ENCODE measurements at places on chromosomes 1 and 21.

DNA sequence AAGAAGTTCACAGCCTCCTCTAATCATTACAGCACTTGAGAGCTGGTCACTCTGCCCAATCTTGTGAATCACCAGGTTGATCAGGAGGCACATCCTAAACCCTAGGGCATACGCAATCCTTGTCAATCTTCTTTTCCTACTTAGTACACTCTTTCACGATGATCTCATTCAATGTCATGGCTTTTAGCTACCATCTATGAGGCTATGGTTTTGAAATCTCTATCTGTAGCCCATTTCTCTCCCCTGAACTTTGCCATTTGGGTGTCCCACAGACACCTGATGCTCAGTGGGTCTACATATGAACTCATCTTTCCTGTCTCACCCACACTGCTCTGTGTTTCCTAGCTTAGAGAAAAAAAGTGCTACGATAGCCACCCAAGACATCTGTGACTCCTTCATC lies 1.9 kb upstream of the MED18 start:
- no peak for DNase-seq

DNA sequence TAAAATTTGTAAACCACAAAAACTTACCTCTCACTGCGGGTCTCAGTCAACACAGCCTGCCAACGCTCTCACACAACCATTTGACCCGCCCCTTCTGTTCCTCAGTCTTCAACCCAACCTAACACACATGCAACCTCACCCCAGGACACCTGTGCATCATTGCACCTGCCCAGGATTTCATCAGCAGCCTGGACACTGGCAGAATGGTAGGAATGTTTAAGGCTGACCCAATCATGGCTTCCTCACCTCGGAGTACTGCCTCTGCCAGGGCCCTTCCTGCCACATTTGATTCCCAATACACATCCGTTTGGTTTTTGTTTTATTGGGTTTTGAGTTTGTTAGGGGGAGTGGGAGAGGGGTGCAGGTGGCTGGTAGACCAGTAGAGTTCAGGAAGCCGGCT lies 40.7 kb downstream of the TOMM20 start:
- DNase-seq = peak; percentile 66

- DNase-seq = peak; percentile 62
These were observed 11.3 kb upstream of the RIPK4 start for GRCh38 chr21:41777951-41778815.

DNA sequence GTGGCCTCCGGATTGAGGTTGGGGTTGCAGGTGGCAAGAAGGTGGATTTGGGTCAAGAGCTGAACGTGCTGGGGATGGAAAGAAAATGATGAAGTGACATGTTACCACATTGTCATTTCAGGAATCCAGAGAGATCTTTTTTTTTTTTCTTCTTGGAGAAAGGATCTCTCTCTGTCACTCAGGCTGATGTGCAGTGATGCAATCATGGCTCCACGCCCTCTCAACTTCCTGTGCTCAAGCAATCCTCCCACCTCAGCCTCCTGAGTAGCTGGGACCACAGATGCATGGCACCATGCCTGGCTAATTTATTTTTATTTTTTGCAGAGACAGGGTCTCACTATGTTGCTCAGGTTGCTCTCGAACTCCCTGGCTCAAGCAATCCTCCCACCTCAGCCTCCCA lies 80.6 kb downstream of the GON4L start:
- DNase-seq = no peak

GRCh38 chr1:93347334-93347899 lies 1.7 kb downstream of the DR1 start:
- DNase-seq = no peak

DNA sequence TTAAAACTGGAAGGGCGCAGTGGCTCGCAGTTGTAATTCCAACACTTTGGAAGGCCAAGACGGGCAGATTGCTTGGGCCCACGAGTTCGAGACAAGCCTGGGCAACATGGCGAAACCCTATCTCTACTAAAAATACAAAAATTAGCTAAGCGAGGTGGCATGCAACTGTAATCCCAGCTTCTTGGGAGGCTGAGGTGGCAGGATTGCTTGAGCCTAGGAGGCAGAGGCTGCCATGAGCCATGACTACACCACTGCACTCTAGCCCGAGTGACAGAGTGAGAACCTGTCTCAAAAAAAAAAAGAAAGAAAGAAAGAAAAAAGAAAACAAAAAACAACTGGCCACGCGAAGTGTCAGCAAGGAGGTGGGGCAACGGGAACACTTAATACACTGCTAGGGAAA lies 6.3 kb downstream of the UBE2G2 start:
- no peak for DNase-seq

DNA sequence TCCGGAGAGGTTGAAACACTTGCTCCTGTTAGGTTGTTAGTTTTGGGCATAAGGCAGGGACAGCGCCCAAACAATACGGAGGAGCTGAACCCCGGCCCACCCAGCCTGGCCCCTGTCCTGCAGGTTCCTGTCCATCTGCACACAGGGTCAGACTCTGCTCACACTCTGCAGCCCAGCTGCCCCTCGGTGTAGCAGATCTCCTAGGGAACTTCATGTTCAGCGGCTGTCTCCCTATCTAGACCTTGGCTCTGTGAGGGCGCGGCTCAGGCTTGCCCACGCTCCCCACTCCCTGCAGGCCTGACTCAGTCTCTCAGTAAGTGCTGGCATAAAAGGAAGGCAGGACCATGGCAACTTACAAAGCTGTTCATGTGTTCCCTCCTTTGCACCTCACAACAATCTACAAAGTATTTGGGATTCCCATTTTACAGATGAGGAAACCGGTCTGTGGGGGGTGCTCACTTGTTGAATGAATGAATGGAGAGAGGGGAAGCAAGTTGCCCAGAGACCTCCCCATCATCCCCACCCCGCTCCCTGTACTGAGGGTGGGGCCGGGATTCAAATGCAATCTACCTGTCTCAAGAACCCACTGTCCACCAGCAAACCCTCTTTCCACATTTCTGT lies 26.2 kb downstream of the ACOT11 start:
- DNase-seq = no peak

- DNase-seq = peak; percentile 86
These were observed 233.6 kb upstream of the FMN2 start for GRCh38 chr1:239858057-239858456.

Measured in PC-9 (cell line).